ENCODE measurements at places on chromosomes 1 and 21. TPM values are rescaled to one million over a fixed set of nuclear protein-coding genes. Genes with fewer than 3 reads are reported as not detected.

NHLH1 gene
- 0.11 TPM for total RNA-seq

ANKRD35 gene
- not detected for total RNA-seq

GRCh38 chr1:99728494-99729235 lies 37.8 kb downstream of the FRRS1 start:
- DNase-seq: no peak

DNA sequence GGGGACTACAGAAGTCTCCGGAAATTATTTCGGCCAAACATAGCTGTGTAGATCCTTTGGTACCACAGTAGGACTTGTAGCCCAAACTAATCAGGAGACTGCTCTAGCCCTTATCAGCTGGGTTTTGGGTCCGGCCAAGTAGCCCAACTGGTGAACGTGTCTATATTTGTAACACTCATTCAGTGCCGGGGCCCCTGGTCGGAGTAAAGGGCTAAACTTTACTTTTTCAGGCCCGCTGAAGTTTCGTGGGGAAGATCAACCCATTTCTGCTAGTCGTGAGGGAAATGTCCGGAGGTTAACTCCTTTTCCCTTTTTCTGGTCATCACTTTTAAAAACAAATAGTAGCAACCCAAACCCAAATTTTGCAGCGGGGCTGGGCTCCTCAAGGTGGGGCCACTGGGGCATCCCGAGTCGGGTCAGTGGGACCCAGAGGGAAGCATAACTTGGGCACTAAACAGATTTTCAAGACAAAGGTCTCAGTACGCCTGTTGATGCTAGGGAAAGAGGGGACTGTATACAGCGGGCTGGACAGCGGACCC lies 1.7 kb downstream of the LHX9 start:
- no peak for DNase-seq

DNA sequence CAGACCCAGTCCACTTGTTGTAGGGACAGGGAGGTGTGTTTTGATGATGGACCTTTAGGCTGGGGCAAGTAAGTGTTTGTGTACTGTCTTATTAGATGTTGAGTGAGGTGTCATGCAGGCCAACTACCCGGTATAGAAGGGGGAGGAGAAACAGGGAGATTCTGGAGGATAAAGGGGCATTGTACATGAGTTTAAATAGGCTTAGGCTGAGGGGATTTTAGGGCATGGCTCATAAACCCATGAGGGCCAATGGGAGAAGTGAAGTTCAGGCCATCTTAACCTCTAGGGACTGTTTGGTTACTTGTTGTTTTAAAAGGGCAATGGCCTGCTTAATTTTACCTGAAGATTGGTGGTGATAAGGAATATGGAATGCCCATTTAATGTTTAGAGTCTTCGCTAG lies 38.2 kb upstream of the PLA2G5 start:
- no peak for DNase-seq

DNA sequence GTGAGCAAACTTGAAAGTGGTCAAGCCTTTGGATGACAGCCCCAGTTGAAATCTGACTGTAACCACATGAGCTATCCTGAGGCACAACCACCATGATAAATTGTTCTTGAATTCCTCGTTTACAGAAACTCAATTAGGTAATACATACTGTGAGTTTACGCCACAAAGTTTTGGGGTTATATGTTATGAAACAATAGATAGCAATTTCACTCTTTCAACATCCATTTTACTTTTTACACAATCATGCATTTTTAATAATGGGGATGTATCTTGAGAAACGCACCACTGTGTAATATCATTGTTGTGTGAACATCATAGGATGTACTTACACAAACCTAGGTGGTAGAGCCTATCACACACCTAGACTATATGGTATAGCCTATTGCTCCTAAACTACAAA lies 35.4 kb downstream of the OR2C3 start:
- no peak for DNase-seq

DNA sequence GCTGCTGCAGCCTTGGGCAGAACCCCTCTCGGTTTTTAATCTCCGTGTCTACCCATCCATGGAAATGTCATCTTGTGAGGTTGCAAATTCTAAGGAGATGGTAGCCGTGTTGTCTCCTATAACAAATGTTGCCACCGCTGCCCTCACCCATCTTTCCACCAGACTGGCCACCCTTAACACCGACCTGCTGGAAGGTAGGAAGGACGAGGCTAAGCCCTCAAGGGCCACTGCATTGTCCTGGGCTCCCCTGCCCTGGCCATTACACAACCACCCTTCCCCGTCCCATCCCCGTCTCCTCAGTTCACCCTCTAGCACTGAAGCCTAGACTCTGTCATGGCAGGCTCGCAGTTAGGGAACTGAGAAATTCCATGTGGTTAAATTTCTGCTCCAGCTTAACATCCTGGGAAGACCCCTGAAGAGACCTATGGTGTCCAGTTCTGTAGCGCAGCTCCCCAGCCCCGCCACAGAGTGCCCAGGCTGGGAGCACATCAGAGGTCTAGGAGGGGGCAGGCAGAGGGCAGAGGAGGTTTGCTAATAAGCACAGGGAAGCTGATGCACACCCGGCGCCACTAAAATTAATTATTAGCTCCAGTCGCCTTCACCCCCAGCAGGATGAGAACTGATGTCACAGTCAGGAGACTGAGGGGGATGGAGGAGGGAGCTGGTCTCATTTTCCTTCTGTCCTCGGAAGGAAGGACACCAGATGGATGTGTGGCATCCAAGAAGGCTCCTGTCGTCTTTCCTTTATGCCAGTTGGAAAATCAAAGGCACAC lies 38.3 kb downstream of the STUM start:
- DNase-seq: no peak

Measured in SJSA1 (cell line).